ENCODE measurements at places on chromosomes 5 and 9.

DNA sequence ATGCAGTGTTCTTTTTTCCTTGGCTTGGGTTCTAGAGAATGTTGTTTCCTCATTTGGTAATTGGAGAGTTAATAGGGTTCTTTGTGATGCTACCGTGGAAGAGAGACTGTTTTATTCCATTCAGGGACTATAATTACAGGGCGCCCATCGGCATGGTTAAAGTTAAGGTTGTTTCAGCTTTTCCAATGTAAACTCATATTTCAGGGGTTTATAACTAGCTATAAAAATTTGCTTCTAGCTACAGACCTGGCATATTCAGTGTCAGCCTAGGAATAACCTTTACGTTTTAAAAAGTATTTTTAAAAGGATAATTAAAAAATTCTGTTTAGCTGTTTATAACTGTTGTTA, 99.1 kb downstream of the AOPEP start:
- no peak for DNase-seq

- DNase-seq: no peak
Measured at GRCh38 chr9:130467316-130467715, 22.6 kb downstream of the ASS1 start.

- no peak for DNase-seq
Measured at GRCh38 chr5:92051741-92052140, 668.6 kb upstream of the ARRDC3 start.

DNA sequence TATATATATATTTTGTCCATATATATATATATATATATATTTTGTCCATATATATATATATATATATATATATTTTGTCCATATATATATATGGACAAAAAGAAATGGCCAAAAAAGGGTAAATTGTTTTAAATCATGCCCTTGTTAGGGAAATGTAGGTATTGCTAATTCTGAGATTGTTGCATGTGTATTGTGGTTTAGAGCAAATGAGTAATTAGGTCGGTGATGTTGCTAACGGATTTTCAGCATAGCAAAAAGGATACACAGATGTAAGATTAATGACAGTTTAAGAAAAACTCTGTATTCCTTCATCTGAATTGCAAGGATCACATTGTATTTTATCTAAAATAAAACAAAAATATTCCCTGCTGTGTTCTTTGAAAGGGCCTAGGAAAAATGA, 40.2 kb downstream of the OSTF1 start:
- no peak for DNase-seq

GRCh38 chr5:127810707-127811490, 107.7 kb downstream of the CCDC192 start:
- no peak for DNase-seq

DNA sequence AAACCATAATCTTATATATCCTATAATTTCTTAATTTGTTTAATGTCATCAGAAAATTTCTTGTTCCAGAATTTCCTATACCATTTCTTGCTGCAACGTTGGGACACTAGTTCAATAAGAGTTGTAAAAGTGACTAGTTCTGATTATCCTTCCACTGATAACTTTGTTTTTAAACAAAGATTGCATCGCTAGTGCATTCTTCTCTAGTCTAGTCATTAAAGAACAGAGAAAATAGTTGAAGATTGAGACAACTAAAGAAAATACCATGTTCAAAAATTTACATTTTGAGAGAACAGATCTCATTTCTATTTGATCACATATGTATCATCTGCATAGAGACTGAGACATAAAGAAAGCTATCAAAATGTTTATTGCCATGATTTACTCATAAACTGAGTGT, 1888.2 kb downstream of the EFNA5 start:
- no peak for DNase-seq

- no peak for DNase-seq
Measured at GRCh38 chr5:83972236-83972635, 251.6 kb upstream of the HAPLN1 start.

- no peak for DNase-seq
Measured at GRCh38 chr5:14243766-14244165, 100.6 kb downstream of the TRIO start.

DNA sequence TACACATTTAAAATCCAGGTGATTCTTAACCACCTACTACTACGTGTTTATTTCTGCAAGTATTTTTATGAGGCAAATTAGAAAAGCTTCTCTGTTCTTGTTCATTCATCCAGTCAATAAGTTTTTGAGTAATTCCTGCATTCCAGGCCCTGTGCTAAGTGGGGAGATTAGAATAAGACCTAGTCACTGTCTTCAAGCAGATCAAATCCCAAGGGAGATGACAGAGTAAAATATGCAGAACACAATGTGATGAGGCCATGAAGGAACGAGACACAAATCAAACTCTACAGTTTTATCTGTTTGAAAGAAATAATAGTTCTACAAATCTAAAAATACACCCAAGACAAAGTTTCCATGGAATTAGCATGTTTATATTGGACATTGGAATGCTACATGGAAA, 158.8 kb downstream of the CEP120 start:
- no peak for DNase-seq

GRCh38 chr9:121369595-121370265, at the start of gene STOM:
TSS of gene STOM (minus strand) at chr9:121370250. CDS start at chr9:121370187, 63 bp downstream.
- DNase-seq: peak; percentile 97

GRCh38 chr5:90902170-90902569, 343.6 kb downstream of the ADGRV1 start:
- no peak for DNase-seq

DNA sequence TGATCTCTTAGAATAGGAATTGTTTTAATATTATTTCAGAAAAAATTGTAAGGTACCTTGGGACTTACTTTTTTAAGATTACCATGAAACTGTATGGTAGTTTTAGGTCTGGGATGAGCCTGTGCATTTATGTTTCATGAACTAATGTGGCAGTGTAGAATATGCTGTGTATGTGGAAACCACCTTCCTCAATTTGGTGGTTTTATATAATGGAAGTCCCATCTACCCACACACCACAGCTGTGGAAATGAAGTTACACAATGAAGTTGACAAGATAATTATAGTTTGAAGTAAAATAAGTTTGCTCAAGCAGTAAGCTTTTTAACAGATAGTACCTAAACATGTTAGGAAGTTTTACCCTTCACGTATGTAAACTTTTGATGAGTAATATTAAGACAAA, 24.4 kb downstream of the WDR36 start:
- DNase-seq: no peak

DNA sequence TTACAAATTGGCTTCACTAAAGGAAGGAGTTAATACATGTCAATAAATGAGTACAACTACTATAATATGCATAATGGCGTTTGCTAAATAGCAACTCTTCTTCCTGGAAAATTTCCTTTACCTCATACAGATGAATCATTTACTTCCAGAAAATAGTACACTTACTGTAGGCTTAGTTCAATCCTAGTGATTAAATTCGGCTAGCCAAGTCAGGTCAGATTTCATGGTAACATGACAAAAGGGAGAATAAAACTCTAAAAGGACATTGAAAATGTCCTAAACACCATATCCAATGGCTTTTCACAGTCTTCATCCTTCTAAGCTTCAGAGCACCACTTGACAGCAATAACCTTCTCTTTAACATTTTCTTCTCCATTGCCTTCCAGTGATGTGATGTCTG, 42.1 kb upstream of the ZFAND5 start:
- no peak for DNase-seq

GRCh38 chr5:157342822-157343402, 77.0 kb downstream of the CYFIP2 start:
- DNase-seq: peak; percentile 27

DNA sequence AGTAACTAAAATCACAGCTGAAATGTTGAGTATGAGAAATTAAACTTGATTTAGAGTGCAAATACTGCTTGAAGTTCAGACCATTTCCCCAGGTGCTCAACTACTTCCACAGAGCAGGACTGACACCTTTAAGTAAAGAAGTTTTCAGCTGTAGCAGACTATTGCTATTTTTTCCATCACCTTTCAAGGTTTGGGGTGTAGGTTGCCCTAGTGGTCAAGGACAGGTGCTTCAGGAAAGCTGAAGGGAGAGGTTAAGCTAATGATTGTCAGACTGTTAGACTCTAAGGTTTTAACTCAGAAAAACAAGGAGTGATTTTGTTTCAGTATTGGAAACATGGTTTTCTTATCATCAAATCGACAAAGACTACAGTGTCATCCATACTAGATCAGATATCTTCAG, 162.1 kb downstream of the CCDC192 start:
- no peak for DNase-seq

- no peak for DNase-seq
Measured at GRCh38 chr9:133704711-133705181, 33.4 kb downstream of the SARDH start.

- peak; percentile 17 for DNase-seq
Measured at GRCh38 chr5:1000329-1000728, 8.3 kb upstream of the NKD2 start.

- no peak for DNase-seq
Measured at GRCh38 chr9:120940573-120940972, 14.0 kb upstream of the TRAF1 start.

DNA sequence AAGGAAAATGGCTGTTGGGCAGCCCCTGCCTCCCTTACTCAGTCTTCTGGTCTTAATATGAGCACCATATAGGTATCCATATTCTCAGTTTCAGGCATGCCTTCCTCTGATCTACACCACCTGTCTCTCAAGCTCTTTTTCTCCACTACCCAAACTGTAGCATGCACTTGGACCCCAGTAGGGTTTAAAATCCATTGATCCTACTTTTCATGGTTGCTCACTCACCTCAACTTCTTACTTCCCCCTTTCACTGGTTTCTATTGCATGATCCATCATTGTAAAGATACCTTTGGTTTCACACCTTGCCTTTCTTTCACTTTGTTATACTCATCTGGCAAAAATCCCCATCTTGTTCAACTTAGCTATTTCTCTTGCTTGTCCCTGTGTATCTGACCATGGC, 159.4 kb downstream of the KDM4C start:
- DNase-seq: no peak

GRCh38 chr5:89900346-89900745, 509.2 kb downstream of the CETN3 start:
- DNase-seq: no peak

DNA sequence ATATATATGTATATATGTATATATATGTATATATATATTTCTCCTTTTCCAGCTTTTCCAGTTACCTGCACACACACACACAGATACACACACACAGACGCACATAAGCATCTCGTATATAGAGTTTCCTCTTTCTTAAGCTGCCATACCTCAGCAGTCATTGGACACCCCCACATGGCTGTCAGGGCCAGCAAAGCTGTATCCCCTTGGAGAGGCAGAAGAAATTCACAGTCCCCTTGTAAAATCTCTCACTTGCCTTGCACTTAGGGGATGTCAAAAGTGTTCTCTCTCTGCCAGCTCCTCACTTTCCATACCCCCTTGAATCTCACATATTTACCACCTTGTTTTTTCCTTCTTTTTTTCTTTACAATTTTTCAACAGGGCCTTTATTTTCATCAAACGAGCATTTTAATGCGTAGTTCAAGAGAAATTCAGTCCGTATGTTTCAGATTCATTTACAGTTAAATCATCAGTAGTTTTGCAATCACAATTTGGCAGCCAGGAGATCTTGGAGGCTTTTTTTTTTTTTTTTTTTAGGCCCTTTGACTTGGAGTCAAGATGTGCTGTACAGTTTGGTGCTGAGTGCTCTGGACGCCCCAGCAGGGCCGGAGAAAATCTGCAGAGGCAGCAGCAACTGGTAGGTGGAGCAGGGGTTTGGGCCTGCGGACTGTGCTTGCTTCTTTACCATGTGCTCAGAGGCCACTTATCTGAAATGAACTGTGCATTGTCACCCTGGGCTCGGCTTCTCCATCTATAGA, 244.9 kb upstream of the KLF4 start:
- DNase-seq: peak; percentile 74

DNA sequence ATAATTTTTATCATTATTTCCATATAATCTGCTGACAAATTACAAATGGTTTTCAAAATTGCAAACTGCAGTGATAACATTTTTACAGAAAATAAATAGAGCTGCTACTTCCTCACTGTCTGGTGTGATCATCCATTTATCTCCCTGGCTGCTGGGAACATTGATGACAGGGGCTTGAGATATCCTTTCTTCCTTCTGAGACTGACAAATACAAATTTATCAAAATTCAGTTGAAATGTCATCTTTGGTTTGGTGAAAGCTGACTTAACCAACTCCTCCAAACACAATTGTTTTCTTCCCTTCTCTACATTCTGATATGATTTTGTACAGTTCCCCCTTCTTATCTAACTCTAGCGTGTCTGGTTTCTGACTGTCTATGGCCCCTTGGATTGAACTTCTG, 611.8 kb upstream of the KLF4 start:
- no peak for DNase-seq

DNA sequence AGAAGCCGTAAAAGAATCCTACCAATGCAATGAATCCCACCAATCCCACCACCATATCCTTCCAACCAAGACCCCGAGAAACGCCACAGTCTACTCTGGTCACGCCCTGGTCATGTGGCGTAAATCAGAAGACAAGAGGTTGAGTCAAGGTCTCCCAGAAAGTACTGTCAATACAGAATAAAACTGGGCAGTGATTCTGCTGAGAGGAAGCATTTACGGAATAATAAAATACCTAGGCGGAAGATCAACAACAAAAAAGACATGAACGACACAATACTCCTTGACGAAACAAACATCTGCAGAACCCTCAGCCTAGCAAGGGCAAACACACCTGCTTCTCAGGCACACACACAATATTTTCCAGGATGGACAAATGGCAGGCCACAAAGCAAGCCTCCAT, 62.8 kb downstream of the GOLM1 start:
- DNase-seq: no peak

- DNase-seq: no peak
Measured at GRCh38 chr5:127739807-127740384, 36.7 kb downstream of the CCDC192 start.

GRCh38 chr9:71122022-71122275, 528 bp upstream of the TRPM3 start:
- DNase-seq: no peak

DNA sequence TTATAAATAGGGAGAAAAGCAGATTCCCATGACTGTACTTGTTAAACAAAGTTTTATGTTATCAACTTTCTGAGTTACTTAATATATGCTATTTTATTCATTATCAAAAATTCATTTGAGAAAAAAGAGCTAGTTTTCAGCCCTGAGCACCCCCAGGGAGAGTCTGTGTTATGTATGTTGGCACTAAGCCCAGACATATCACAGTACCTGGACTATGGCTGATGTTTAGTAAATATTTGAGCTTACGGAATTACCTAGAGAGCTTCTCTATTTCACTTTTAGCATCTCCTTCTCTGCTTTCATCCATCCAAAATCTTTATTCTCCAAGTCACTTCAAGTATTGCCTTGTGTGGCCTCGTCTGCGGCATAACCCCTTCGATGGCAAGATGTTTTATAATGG, 225.9 kb upstream of the PCSK5 start:
- DNase-seq: no peak

- no peak for DNase-seq
Measured at GRCh38 chr5:54700986-54701578, 183.5 kb downstream of the SNX18 start.

DNA sequence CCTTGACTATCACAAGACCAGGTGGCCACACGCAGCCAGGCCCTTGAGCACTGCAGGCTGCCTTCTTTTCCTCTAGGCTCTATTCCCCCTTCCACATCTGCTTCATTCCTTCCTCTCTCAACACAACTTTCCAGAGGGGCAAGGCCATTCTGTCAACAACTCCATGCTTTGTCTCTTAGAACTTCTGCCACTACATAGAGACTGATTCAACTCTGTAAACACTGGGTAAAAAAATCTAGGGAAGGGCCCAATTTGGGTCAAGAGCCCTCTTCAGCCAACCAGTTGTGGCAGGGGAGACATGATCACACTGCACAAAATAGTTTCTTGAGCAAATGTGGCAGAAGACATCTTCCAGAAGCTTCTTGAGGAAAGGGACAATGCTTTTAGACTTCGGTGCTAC, 55.6 kb downstream of the ATPSCKMT start:
- no peak for DNase-seq

- no peak for DNase-seq
Measured at GRCh38 chr5:112737070-112737462, 619 bp upstream of the APC start.

All from right cardiac atrium (tissue), 5 donors.